ENCODE measurements at places on chromosomes 12 and 14. TPM values are rescaled to one million over a fixed set of nuclear protein-coding genes. Genes with fewer than 3 reads are reported as not detected.

EFS gene
- total RNA-seq: not detected

TAS2R50 gene
- total RNA-seq: 0.20 TPM

TAS2R42 gene
- total RNA-seq: not detected

TRHDE gene
- not detected for total RNA-seq

ADAM20 gene
- not detected for total RNA-seq

ASCL1 gene
- total RNA-seq: not detected

SENP1 gene
- total RNA-seq: 14.1 TPM

PCED1B gene
- total RNA-seq: not detected

APOF gene
- not detected for total RNA-seq

KRT73 gene
- not detected for total RNA-seq

KCNJ8 gene
- not detected for total RNA-seq

KLRF1 gene
- not detected for total RNA-seq

GALNT8 gene
- total RNA-seq: not detected

NELL2 gene
- total RNA-seq: not detected

MAP1LC3B2 gene
- total RNA-seq: 0.44 TPM

Data from mammary microvascular endothelial cell (primary cell).